Vagina (tissue), 2 donors: ENCODE measurements at places on chromosomes 3 and 15.

DNA sequence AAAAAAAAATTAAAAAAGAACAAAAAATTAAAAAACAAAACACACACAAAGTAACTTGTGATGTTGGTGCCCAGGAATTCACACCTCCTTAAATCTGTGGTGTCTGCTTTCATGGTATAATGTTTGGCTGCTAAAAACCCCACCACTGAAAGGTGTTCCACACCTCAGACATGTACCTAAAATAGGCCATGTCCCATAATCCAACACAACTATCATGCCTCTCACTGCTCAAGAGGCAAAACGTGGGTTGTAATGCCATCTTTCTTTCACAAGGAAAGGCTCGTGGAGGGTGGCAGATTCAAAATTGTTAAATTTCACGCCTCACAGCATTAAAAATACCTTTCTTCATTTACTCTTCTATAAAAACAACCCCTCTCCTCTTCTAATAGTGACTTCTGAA, 29.5 kb downstream of the MKRN2 start:
- DNase-seq: no peak
- peaks cover 84% of the 10 kb centered on the region for H3K36me3 ChIP-seq
- H3K4me1 ChIP-seq: no peaks in the 10 kb centered on the region
- no peak overlapping the region for H3K4me3 ChIP-seq

GRCh38 chr3:53137835-53138446, 7.7 kb upstream of the RFT1 start:
- H3K27ac ChIP-seq: no peak overlapping the region
- no peaks in the 10 kb centered on the region for H3K36me3 ChIP-seq
- no peaks in the 10 kb centered on the region for H3K4me1 ChIP-seq
- H3K4me3 ChIP-seq: no peak overlapping the region

- no peak overlapping the region for H3K4me3 ChIP-seq
- peaks cover 30% of the 10 kb centered on the region for H3K4me1 ChIP-seq
- H3K27ac ChIP-seq: no peak overlapping the region
- no peak for DNase-seq
Measured at GRCh38 chr15:101650145-101650544, 2.0 kb downstream of the TM2D3 start.

- no peak for DNase-seq
- H3K27me3 ChIP-seq: no peaks in the 10 kb centered on the region
- no peak overlapping the region for H3K4me3 ChIP-seq
- no peak overlapping the region for H3K27ac ChIP-seq
- H3K36me3 ChIP-seq: no peaks in the 10 kb centered on the region
Measured at GRCh38 chr3:94336046-94336753, 273.3 kb downstream of the NSUN3 start.

DNA sequence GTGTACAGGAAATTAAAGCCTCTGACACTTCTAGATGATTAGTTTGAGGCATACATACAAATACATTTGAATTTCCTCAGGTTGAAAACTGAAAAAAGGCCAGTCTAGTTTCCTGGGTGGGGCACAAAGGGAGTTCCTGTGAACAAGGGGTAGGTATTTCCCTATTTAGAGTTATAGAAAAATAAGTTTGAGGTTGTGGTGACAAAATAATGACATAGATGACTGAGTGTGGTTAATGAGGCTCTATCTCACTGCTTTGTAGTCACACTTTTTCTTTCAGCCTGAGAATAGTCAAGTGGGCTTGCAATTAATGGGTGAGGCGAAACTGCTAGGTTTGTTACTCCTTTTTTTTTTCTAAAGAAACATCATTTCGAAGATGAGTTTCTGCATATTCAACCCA, 4.3 kb downstream of the SLCO3A1 start:
- H3K4me1 ChIP-seq: peaks cover 47% of the 10 kb centered on the region
- no peak overlapping the region for H3K27ac ChIP-seq
- no peak for DNase-seq
- H3K36me3 ChIP-seq: no peaks in the 10 kb centered on the region

- H3K27ac ChIP-seq: peak overlapping the region; percentile 18
- no peak overlapping the region for H3K4me3 ChIP-seq
- no peaks in the 10 kb centered on the region for H3K27me3 ChIP-seq
- no peak for DNase-seq
- no peaks in the 10 kb centered on the region for H3K36me3 ChIP-seq
Measured at GRCh38 chr3:122390665-122391064, 6.7 kb downstream of the FAM162A start.

DNA sequence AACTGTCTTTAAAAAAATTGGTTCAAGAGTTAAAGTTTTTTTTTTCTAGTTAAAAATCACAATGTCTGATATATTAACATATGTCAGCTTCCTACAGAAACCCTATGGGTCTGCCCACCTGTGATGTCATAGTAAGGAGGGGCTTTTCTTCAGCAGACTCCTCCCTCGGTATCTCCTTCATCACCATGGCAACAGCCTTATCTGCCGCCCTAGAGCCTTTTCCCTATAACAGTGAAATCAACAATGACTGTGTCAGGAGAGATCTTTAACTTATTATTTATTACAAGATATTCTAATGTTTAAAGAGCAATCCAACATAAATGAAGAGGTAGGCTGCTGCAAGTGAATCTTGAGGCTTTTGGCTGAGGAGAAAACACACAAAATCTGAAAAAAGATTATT, 138.7 kb downstream of the PEX5L start:
- no peaks in the 10 kb centered on the region for H3K36me3 ChIP-seq
- no peaks in the 10 kb centered on the region for H3K4me1 ChIP-seq
- no peaks in the 10 kb centered on the region for H3K27me3 ChIP-seq
- H3K27ac ChIP-seq: no peak overlapping the region
- no peak overlapping the region for H3K4me3 ChIP-seq

DNA sequence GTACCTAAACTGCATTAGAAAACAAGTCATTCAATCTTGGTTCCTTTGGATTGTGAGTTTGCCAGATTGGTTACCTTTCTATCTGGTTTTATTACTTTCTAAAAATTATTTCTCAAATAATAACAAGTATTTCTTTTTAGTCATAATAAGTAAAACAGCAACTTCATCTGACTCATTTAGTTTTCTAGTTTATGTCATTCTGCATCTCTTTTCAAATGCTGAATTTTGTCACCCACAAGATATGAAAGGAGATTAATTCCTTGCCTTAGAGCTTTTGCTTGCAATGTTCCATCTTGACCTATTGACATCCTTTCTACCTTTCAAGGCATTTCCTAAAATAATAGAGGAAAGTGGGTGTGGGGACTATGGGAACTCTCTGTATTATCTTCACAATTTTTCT, 253.6 kb upstream of the PEX5L start:
- H3K27me3 ChIP-seq: no peaks in the 10 kb centered on the region
- H3K27ac ChIP-seq: no peak overlapping the region
- no peak overlapping the region for H3K4me3 ChIP-seq
- no peak for DNase-seq

DNA sequence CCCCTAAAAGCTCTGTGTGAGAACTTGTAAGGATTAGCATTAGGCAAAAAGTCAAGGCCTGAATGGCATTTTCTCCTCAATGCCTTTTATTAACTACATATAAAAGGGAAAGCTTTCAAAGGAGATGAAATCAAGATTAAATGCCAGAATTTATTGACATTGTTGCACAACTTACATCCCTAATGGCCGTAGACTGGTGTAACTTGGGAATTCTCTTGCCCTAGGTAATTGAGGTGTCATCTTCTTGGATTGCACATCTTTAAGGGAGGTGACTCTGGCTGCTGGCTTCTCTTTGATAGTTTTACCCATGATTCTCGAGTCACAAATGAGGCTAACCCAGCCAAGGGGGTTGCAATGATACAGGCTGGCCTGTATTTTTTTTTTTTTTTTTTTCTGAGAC, 249.1 kb downstream of the TBL1XR1 start:
- no peaks in the 10 kb centered on the region for H3K27me3 ChIP-seq
- DNase-seq: no peak
- H3K4me3 ChIP-seq: no peak overlapping the region
- no peak overlapping the region for H3K27ac ChIP-seq
- H3K36me3 ChIP-seq: no peaks in the 10 kb centered on the region

DNA sequence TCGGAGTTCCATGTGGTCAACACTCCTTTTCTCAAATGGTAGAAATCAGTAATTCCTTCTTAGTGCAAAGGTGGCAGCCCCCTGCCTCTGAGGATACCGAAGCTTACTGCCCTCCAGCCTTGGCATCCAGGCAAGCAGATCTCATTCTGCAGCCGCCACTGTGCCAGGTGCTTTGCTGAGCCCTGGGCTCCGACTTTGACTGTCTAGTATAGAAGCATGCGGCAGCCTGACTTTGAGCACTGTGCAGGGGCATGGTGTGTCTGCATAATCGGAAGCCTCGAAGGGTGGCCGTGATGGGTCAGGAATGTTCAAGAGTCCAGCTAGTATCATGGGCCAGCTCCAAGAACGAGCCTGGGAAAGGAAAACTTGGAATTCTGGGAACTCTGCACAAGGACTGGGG, 39.7 kb downstream of the ABTB1 start:
- peaks cover 16% of the 10 kb centered on the region for H3K4me1 ChIP-seq
- DNase-seq: no peak
- no peak overlapping the region for H3K4me3 ChIP-seq
- no peak overlapping the region for H3K27ac ChIP-seq

DNA sequence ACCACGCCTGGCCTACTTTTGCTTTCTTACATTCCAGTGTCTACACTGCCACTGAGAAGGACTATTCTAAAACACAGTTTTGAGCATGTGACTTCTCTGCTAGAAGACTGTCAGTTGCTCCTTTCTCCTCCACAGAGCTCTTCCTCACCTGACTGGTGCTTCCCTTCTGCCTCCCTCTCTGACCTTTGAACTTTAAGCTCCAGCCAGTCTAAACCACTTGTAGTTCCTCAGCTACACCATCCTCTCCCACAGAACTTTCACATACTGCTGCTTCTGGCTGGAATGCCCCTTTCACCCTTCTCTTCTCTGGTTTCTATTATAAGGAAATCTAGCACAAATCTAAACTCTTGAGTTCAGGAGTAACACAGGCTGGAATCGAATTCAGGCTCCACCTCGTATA, 9.1 kb downstream of the NCEH1 start:
- DNase-seq: no peak
- no peak overlapping the region for H3K4me3 ChIP-seq
- H3K4me1 ChIP-seq: peaks cover 16% of the 10 kb centered on the region

DNA sequence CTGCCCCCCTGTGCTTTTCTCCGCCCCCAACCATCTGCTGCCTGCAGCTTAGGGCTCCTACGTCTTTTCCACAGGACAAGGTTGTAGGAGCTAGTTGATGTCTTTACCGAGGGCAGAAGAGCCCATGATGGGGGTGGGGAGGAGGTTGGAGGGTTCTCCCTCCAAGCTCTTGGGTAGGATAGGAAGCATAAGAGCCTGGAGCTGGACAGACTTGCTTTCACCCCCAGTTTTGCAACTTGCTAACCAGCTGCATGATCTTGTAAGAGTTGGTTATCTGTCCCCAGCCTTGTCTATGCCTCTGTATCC, 856 bp downstream of the ABCF3 start:
- H3K4me3 ChIP-seq: peak overlapping the region; percentile 98
- H3K27me3 ChIP-seq: no peaks in the 10 kb centered on the region
- no peaks in the 10 kb centered on the region for H3K36me3 ChIP-seq
- H3K27ac ChIP-seq: peak overlapping the region; percentile 71

DNA sequence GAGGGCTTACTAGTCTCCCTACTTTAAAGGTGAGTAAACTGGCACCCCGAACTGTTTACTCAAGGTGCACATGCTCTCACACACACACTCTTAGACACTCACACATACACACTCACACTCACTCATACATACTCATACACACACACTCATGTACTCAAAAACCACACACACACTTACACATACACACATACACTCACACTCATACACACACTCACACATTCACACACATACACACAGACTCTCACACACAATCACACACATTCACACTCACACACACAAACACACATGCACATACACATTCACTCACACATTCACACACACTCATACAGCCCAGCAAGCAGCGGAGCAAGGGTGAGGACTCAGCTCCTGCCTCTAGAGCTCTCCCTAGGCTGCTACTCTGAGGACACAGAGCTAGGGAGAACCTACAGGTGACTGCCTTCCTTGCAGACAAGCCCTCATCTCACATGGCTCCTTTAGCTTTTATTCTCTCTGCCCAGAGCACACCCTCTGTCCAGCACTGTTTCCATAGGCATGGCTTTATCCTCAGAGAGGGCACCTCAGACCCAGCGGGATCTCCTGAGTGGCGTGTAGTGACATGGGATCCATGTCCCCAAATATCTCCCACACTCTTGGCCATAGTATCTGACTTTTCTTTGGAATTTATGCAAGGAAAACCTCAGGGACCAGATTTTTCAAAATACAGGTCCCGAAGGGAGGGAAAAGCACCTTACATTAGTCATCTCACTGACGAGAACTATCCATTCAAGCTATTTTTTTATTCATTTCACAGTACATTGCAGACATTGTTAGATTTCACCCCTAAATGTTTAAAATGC, 26.2 kb upstream of the ATG7 start:
- H3K27ac ChIP-seq: no peak overlapping the region
- H3K4me1 ChIP-seq: no peaks in the 10 kb centered on the region
- no peaks in the 10 kb centered on the region for H3K36me3 ChIP-seq
- H3K4me3 ChIP-seq: no peak overlapping the region
- no peak for DNase-seq
- no peaks in the 10 kb centered on the region for H3K27me3 ChIP-seq

DNA sequence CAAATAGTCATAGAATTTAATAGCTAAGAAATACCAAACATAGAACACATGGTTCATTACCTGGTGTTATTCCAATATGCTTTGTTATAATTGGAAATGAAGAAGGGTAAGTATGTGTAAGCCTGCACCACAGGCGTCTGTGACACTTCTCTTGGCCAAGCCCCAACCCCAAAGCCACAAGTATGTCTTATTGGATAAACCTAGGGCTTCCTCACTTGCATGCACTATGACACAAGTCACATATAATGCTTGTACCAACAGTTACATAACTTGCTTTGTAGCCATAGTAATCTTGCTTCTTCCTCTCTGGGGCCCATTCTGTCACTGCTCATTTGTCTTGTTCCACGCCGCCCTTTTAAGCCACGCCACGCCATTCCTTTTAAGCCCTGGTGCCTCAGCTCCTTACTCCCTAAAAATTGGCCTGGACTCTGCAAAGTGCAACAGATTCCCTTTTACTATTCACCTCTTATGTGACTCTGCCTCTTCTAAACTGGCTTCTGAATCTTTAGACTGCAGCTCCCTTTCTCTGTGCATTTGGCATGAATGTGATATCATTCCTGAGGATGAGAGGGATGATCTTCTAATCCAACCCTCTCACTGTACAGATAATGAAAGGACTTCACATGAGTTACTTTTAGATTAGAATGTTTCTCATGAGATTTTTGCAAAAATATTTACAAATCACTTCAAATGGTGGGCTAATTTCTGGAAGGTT, 48.1 kb upstream of the EPHA3 start:
- H3K27me3 ChIP-seq: no peaks in the 10 kb centered on the region
- no peak overlapping the region for H3K27ac ChIP-seq
- no peak overlapping the region for H3K4me3 ChIP-seq
- H3K4me1 ChIP-seq: no peaks in the 10 kb centered on the region
- no peaks in the 10 kb centered on the region for H3K36me3 ChIP-seq
- no peak for DNase-seq

- H3K4me1 ChIP-seq: peaks cover 12% of the 10 kb centered on the region
- no peaks in the 10 kb centered on the region for H3K36me3 ChIP-seq
- H3K27me3 ChIP-seq: no peaks in the 10 kb centered on the region
- DNase-seq: peak; percentile 76
- H3K4me3 ChIP-seq: no peak overlapping the region
Measured at GRCh38 chr15:68372291-68372811, 59.6 kb downstream of the ITGA11 start.

GRCh38 chr3:184713040-184713355, 1.1 kb upstream of the MAGEF1 start:
- H3K4me3 ChIP-seq: no peak overlapping the region
- H3K4me1 ChIP-seq: peaks cover 42% of the 10 kb centered on the region
- H3K36me3 ChIP-seq: no peaks in the 10 kb centered on the region
- DNase-seq: no peak
- H3K27ac ChIP-seq: no peak overlapping the region
